Effector memory CD4-positive, alpha-beta T cell (primary cell): ENCODE measurements at places on chromosomes 12 and 14.

DNA sequence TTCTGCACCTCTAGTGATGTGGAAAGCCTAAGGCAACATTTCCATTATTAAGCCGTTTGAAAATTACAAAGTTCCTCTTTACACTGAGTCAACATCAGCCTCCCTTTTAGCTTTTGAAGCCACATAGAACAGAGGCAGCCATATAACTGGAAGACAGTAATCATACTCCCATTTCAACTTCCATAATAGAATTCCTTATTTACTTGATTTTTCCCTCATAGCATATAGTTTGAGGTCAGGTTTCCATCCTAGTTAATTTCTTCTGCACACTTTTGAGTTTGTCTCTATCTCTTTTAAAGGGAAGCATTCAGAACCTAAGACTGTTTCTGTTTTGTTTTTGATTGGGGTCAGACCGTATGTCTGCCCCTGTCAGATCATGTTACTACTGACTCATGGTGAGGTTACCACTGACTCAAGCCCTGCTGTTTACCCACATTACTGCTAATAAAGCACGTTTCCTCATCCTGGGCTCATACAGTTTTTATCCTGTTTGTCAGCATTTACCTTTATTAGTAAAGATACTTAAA, 161.0 kb downstream of the SLC38A4 start:
- no peak for DNase-seq

DNA sequence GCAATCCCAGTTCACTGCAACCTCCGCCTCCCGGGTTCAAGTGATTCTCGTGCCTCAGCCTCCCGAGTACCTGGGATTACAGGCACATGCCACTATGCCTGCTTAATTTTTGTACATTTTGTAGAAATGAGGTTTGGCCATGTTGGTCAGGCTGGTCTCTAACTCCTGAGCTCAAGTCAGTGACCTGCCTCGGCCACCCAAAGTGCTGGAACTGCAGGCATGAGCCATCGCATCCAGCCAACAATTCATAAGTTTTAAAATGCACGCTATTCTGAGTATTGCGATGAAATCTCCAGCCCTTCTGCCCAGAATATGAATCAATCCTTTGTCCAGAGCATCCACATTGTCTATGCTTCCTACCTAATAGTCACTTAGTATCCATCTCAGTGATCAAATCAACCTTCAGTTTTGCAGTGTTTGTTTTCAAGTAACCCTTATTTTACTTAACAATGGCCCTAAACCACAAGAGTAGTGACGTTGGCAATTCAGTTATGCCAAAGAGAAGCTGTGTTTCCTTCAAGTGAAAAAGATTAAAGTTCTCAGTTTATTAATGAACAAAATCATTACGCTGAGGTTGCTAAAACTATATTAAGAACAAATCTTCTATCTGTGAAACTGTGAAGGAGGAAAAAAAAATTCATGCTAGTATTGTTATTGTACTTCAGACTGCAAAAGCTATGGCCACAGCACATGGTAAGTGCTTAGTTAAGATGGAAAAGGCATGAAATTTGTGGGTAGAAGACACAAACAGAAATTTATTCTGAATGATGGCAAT, 11.0 kb downstream of the GCH1 start:
- no peak for DNase-seq

GRCh38 chr12:99195474-99195873, 452.1 kb upstream of the GARIN6 start:
- DNase-seq, result no peak

- no peak for DNase-seq
Observed at GRCh38 chr14:94361682-94362081, 26.7 kb downstream of the SERPINA1 start.

- no peak for DNase-seq
Observed at GRCh38 chr12:1318327-1319031, 275.9 kb downstream of the FBXL14 start.

- DNase-seq, result no peak
Observed at GRCh38 chr14:42535397-42535796, 928.7 kb downstream of the LRFN5 start.

GRCh38 chr14:21084998-21085853, 13.2 kb downstream of the ZNF219 start:
- DNase-seq, result no peak

- no peak for DNase-seq
Observed at GRCh38 chr14:56196274-56196673, 78.1 kb downstream of the PELI2 start.

DNA sequence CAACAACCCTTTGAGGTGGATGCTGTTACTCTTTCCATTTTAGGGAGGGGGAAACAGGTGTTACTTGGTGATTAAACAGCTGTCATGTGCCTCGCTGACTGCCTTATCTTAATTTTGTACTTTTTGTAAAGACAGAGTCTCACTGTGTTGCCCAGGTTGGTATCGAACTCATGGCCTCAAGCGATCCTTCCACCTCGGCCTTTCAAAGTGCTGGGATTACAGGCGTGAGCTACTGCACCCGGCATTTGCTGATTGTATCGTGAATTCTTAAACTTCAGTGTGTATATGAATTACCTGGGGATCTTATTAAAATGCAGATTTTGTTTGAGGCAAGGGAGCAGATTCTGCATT, 659 bp downstream of the PSMD9 start:
- DNase-seq, result no peak
